SJSA1 (cell line): ENCODE measurements at places on chromosomes 2 and 18.

GRCh38 chr2:148974095-148974494 lies 64.4 kb upstream of the LYPD6B start:
- no peak for DNase-seq

DNA sequence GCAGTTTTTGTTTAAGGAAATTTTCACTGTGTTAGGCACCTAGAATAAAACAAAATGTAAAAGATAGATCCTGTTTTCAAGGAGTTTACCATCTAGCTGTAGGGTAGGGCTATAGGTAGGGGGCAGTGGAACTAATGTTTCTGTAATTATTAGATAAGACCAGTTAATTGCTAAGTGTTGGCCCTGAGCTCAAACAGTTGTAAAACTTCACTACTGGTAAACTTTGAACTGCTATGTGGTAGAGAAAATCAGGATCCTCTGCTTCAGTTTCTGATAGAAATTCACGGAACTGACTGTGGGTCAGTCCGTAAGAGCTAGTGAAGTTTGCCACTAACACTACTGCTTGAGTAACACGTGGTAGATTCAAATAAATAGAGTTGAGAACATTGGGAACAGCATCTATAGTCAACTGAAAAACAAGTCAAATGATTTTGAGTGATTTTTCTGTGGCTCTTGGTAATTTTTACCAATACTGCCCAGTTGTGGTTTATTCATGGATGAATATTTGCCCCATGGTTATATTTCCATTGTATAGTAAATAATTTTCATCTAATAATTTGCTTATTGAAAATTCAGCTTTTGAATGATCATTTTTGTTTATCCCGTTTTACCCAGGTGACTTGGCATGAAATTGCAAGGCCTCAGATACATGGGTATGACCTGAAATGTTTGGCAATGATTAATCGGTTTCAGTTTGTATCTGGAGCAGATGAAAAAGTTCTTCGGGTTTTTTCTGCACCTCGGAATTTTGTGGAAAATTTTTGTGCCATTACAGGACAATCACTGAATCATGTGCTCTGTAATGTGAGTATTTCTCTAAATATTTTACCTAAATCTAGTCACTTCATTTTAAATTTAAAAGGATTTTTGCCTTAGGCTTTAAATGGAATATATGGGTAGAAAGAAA lies 26.4 kb downstream of the ELP2 start:
- no peak for DNase-seq

- DNase-seq = peak; percentile 55
These were observed 4.0 kb downstream of the TMEM17 start for GRCh38 chr2:62501794-62502500.

DNA sequence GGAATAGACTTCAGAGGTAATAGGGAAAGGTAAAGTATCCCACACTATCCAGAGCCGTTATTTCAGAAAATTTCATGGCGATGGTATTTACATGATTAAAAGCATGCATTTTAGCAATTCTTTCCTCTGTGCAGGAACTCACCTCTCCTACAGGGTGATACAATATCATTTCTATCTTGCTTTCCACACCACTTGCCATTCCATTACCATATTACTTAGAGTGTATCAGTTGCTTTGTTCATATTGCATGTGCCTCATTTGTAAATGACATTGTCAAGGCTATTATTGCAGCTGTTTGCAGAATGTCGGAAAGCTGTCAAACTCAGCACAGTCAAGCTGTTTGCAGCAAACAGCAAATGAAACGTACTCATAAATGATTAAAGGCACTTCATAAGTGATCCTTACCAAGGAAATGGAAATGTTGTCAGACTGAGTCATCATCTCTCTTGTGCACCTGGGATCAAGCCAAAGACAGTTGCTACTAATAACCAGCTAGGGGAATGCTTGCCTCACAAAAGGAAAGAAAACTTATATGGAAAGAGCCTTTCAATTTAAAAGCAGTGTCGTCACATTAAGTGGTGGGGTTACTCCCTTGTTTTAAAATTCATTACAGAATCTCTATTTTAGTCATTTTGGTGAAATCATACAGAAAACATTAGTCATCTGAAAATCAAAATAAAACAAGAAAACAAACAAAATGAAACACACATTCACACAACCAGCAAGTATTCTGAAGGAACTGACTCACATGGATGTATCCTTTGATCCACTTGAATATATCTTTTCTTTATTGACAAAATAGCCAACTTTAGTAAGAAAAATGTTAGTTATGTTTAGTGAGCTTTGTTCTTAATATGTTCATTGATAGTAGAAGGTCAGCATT lies 1064.1 kb upstream of the CNTNAP5 start:
- DNase-seq = no peak

GRCh38 chr2:109549016-109549590 lies 64.7 kb downstream of the SEPTIN10 start:
- peak; percentile 71 for DNase-seq

- no peak for DNase-seq
These were observed 2.0 kb downstream of the IL1R2 start for GRCh38 chr2:101993772-101994171.
